NCI-H1930 (cell line): ENCODE measurements at places on chromosomes 2 and 18.

- no peak for DNase-seq
These were observed 20.8 kb downstream of the KCNF1 start for GRCh38 chr2:10932345-10933151.

GRCh38 chr2:100819370-100820272 is at the start of gene NPAS2:
TSS of gene NPAS2 (plus strand) at chr2:100820139. CDS start at chr2:100904755, 84,616 bp downstream.
- DNase-seq: no peak

DNA sequence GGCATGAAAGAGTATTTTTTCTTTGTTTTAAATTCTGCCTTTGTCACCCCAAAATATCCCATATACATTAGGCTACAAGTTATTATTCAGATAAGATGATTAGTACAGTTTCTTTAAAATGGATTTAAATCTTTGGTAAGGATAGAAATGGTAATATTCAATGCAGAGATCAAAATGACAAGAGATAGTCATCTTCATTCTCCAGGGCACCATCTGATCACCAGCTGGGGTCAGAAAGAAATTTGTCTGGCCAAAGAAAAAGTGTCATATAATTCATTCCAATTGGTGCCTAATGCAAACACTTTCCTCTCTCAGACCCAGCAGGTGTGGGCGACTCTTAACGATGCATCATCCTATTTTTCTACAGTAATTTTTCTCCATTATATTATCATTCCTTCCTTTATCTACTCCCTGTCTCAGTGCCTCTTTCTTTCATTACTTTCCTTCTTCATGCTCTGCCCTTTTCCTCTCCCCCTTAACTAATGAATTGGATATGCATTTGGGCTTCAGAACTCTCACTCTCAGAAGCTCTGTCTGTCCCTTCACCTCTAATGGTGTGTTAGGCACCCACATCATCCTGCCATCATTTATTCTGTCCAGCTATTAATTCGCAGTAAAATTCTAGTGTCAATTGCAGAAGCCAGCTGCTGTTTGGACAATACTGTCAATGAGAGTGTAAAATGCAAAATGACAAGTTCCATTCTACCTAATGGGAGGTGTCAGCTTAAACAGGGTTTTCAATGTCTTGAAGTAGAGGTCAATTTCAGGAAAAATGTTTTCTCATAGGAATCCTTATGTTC is 570.5 kb downstream of the TDRD15 start:
- DNase-seq: peak; percentile 49

DNA sequence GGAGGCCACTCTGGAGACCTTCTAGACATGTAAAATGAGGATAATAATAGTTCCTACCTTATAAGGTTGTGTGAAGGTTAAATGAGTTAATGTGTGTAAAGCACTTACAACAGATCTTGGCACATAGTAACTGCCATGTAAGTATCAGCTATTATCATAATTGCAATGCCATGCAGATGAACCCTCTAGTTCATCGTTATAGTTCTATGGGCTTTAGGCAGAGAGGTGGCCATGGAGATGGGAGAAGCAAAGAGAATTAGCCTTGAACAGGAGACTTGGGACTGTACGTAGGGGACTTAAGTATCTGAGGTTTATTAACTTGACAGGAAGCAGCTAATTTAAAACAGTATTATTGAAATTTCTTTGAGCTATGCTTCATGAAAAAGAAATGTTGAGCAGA is 151.8 kb downstream of the PIK3C3 start:
- no peak for DNase-seq

DNA sequence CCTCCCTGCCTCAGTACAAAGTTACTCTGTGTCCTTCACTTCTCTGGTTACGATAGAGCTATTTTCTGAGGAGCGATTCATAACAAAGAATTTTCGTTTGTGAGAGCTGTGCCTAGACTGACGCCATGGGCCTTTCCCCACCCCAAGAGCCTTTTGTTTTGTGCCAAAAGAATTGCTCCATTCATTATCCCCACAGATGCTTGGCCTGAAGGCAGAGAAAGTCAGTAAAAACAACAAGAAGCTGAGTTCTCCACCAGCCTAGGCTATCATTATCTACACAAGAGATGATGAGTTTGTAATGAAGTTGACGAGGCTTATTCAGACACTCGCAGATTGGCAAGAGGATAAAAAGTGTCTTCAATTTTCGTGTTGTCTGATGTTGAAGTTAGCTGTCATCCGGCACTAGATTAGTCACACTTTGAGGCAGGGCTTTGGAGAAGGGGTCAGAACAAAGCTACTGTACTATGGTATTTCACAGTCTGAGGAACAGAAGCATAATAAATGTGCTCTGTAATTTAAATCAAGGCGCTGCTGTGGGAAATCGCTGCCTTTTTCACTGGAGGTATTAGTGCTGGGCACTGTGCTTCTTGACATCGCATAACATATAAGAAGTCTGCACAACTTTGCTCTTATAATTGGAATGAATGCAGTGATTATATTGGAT is 278.4 kb upstream of the FIGN start:
- no peak for DNase-seq

- DNase-seq: no peak
These were observed 1.7 kb upstream of the COX5B start for GRCh38 chr2:97644023-97644717.

DNA sequence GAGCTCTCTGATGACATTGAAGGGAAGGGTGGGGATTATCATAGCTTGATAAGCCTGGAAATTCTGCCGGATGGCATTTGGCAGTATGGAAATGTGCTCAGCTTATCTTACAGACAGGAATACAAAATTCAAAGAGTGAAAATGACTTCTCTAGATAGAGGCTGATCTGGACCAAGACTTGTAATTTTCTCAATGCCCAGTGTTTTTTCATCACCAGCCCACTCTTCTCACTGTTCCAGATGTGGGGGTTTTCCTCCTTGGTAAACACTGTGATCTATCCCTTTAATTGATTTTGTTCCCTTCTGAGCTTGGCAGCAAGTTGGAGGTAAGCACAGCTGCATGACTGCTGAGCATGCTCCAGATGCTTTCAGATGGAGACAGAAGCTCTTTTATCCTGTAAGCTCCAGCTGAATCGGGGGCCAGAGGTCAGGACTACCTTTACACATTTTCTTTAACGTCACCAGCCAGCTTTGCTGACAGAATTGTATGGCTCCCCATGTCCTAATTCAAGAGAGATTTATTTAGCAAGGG is 287.4 kb upstream of the TCF4 start:
- DNase-seq: no peak

GRCh38 chr2:133561045-133561852 is 7.0 kb downstream of the NCKAP5 start:
- no peak for DNase-seq

GRCh38 chr18:25518716-25519053 is 166.7 kb upstream of the ZNF521 start:
- DNase-seq: no peak

DNA sequence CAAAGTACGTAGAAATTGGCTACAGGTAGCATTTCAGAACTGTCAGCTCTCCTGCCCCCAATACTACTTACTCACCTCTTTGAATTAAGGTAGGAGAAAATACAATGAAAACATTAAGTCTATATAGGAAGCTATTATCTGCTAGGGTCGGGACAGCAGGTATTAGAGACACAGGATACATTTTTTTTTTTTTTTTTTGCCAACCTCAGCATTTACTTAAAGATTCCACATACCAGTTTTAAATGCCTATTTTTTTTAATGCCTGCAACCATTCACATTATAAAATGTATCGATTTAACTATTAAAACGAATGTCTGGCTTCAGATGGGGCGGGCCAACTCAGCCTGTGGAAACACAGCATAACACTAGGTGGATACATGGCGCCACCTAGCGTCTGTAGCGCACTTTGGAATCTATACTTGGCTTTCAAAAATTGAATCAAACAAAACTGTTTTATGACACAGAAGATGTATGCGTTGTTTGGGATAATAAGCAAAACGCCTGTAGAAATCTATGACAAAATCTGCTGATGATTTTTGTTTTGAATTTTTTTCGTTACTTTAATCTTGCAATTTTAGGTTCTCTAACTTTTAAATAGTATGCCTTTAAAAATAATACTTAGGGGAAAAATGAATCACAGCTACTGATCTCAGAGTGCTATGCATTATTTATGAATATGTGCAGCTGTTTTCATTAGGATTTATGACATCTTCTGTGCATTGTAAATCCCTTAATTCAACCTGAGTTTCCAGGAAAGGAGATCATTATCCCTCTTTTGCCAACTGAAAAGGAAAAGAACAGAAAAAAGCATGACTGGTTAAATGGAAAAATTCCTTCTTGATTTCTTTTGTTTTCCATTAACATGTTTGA is 261.0 kb downstream of the NYAP2 start:
- peak; percentile 56 for DNase-seq

DNA sequence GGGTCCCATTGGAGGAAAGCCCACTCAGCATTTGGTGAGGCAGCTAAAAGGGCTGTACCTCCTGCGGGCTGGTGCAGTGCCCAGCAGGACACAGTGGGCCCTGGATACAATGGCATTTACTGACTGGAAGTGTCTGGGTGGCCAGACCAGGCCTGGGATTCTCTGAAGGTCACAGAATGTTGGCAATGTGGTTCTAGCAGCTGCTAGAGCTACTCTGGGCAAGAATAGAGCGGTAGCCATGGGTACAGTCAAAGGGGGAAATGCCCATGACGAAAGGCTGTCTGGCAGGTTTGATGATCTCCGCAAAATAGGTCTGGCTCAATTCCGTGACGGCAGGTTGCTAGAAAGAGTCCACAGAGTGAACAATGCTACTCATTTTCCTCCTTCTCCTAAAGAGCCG is 241.8 kb downstream of the AFF3 start:
- DNase-seq: no peak

DNA sequence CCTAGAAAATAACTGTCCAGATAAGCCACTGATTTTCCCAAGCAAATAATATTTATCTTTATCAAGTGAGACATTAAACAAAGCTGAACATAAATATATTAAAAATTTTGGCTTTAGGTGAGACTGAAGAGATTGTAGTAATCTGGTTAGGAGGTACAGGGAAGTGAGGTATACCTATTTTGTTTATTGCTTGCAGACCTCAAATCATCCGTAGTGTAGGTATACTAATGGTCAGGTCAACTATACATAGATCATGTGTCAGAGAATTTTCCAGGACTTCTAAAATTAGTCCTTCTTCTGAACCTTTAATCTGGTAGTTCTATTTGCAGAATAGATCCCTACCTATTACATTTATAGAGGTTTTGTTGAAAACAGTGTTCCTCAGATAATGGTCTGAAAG is 41.5 kb downstream of the SP140 start:
- DNase-seq: no peak

- no peak for DNase-seq
These were observed 360.6 kb upstream of the HNRNPA3 start for GRCh38 chr2:176851889-176852483.

DNA sequence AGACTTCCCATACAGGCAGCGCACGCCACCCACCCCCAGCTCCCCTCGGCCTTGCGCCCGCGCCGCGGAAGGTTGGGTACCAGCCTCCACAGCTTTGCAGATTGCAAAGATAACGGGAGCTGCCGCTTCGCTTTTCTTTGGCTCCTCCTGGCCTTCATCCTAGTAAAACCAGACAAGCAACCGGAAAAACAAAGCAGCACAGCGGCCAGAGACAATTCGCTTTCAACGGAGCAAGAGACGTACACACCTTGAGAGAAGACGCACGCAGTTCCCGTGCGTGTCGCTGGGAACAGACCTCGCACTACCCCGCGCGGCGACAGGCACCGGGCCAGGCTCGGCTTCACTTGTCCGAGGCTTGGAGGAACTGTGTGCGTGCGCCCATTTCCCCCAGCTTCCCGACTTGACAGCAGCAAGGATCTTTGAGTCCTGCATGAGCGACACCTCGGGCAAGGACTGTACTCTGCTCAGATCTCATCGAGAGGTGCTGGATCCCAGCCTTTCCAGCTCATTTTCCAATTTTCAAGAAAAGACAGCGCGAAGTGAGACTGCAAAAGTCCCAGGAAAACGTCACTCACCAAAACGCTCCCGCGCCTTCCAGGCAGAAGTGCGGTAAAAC is 964 bp downstream of the ZBTB7C start:
- DNase-seq: no peak

DNA sequence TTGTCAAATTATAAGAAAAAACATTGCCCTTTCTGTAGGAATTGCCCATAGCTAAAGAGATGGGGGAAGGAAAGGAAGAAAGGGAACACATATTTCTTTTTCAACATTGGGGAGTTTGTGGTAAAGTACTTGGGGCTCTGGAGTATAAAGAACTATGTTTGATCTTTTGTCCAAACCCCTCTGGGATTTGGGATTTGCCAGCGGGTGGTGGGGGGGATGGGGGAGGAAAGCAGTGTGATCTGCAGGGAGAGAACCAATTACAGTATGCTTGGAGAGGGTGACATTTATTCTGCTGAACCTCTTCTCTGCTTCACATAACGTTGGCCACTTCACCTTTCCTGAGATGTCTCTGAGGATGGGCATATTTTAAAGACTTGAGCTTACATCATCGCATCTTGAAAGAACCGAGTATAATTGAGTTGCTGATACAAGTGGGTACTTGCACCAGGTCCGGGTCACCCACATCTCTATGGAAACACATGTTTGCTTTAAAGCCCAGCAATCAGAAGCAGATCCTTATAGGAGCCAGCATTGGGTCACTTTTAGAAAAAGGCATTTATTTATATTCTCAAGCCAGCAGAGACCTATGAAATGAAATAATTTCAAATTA is 73.1 kb downstream of the SPATS2L start:
- DNase-seq: no peak

- DNase-seq: no peak
These were observed 13.5 kb downstream of the ELAC1 start for GRCh38 chr18:50981381-50981780.

DNA sequence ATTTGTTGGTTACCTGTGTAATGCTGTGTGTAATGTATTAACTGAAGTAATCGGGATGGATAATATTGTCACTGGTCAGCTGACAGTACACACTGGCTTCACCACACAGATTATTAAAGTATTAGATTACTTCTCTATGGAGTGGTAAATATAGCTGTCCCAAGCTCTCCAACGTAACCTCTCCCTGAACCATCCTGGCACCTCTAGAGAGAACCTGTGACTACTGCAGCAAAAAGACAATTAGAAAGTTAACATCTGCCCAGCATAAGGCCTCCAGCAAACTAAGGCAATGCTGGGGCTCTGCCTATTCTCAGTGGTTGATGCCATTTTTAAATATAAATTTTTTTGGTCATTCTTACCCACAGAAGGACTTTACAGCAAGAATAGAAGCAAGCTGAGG is 351.3 kb downstream of the GPD2 start:
- no peak for DNase-seq
